Sigmoid colon (tissue), 7 donors: ENCODE measurements at places on chromosomes 2 and 18.
A peak's percentile ranks its signal among the peaks of the same experiment; 100 is the strongest.

DNA sequence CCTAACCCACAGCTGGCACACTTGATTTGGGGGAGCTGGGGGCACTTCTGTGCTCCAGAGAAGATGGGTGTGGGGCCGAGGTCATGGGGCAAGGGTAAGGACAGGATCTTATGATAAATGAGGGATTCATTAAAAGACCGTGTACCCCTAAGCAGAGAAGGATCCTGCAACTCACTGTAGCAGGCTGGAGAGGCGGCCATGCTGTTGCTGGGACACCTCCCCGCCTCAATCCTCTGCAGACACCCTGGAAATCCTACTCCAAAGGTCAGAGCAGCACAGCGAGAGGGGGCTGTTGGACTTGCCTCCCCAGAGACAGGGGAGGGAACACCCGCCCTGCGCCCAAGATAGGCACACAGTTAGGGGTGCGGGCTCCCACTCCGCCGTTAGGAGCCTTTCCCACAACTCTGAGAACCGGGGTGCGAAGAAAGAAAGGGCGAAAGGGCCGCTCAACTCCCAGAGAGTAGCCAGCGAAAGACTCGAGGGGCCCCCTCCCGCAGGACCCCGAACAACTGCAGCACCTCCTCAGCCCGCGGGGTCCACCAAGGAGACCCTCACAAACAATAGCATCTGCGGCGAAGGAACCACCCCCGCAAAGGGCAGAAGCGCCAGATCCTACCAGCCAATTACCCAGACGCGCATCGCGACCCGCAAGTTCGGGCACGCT is 1.4 kb downstream of the PARD6G start:
- H3K27me3 ChIP-seq = no peaks in the 10 kb centered on the region
- no peaks in the 10 kb centered on the region for H3K36me3 ChIP-seq
- H3K27ac ChIP-seq = no peak overlapping the region
- H3K4me3 ChIP-seq = peak overlapping the region; percentile 85

- H3K27ac ChIP-seq = no peak overlapping the region
- no peak for DNase-seq
- H3K36me3 ChIP-seq = peaks cover 9% of the 10 kb centered on the region
- H3K27me3 ChIP-seq = no peaks in the 10 kb centered on the region
These were observed 44.7 kb downstream of the GYPC start for GRCh38 chr2:126700677-126701076.

DNA sequence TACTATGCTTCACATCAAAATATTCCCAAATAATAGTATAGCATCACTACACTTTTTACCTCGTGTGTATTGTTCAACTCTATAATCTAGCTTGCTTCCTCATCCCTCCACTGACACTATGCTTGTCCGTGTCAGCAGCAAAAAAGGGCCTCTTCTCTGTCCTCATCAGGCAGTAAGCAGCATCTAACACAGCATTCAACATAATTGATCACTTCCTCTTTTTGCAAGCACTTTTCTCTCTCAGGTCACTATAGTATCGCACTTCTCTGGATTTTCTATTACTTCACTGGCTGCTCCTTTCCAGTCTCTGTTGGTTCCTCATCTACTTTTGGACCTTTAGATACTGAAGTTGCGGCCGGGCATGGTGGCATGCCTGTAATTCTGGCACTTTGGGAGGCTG is 64.9 kb upstream of the ZSWIM2 start:
- peaks cover 1% of the 10 kb centered on the region for H3K4me1 ChIP-seq
- H3K27me3 ChIP-seq = no peaks in the 10 kb centered on the region
- DNase-seq = no peak
- no peak overlapping the region for H3K27ac ChIP-seq
- H3K36me3 ChIP-seq = no peaks in the 10 kb centered on the region

DNA sequence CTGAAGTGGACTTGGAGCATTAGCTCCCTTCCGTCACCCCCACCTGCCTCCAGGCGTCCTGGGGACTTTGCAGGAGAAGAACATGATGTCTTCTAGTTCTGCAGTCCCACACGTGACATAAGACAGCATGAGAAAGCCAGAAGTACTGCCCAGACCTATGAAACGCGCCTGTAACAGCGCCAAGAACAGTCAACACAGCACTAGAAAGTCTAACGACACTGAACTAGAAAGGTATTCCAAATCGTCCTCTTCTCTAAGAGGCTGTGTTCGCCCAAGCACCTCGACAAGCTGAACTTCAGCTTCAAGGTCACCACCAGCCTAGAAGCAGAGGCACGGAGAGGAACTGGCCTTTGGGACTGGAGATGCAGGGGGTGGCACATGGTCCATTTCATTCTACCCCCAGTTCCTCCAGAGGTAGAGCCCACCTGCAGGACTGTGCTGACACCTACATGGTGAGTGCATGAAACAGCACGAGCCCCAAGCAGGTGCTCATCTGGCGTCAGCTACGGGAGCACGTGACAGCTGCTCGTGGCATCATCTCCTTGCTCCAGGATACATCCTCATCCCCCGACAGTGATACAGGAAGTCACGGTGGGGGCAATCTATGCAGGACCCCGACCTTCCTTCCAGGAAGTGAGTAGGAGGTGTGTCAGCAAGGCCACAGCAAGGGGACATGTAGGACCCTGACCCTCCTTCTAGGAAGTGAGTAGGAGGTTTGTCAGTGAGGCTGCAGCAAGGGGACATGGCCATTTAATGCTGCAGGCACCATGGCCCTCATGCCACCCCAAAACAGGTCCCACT is 3.7 kb downstream of the HDAC4 start:
- DNase-seq = peak; percentile 95
- peak overlapping the region; percentile 87 for H3K27ac ChIP-seq
- H3K27me3 ChIP-seq = no peaks in the 10 kb centered on the region
- H3K36me3 ChIP-seq = no peaks in the 10 kb centered on the region
- H3K4me1 ChIP-seq = peaks cover 72% of the 10 kb centered on the region

- H3K27ac ChIP-seq = no peak overlapping the region
- no peak overlapping the region for H3K4me3 ChIP-seq
- no peaks in the 10 kb centered on the region for H3K27me3 ChIP-seq
- no peak for DNase-seq
- peaks cover 52% of the 10 kb centered on the region for H3K36me3 ChIP-seq
These were observed 96.4 kb downstream of the ANKRD12 start for GRCh38 chr18:9232977-9233376.

GRCh38 chr2:68806511-68807109 is 64.6 kb downstream of the BMP10 start:
- DNase-seq = no peak
- no peak overlapping the region for H3K4me3 ChIP-seq
- no peaks in the 10 kb centered on the region for H3K27me3 ChIP-seq

DNA sequence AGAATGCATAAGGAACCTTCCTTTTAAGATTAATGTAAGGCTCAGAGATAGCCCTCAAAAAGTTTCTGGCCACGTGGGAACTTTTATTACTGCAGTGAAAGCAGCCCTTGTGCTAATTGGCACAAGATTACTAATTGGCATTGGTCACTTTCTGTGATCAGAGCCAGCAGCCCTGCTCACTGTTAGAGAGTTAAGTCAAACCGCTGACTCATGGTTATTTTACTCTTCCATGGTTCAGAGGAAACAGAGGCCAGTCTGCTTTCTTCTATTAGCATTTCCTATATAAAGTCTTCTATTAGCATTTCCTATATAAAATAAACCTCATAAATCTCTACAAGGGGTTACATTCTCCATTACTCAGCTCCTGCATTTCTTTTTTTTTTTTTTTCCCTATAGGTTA is 1.5 kb upstream of the SLC35G4 start:
- no peak overlapping the region for H3K27ac ChIP-seq
- H3K27me3 ChIP-seq = no peaks in the 10 kb centered on the region
- H3K4me1 ChIP-seq = no peaks in the 10 kb centered on the region
- DNase-seq = no peak
- no peaks in the 10 kb centered on the region for H3K36me3 ChIP-seq
- no peak overlapping the region for H3K4me3 ChIP-seq
